Endothelial cell (in vitro differentiated cells): ENCODE measurements at places on chromosomes 11 and 22. TPM values are rescaled to one million over a fixed set of nuclear protein-coding genes. Genes with fewer than 3 reads are reported as not detected.

B4GAT1 gene
- 21.4 TPM for total RNA-seq

USP47 gene
- total RNA-seq = 45.1 TPM

B3GAT1 gene
- 18.2 TPM for total RNA-seq

MYBPC3 gene
- total RNA-seq = not detected

OR10A2 gene
- total RNA-seq = not detected

TTC9C gene
- 38.1 TPM for total RNA-seq

GAS2 gene
- 1.4 TPM for total RNA-seq

MS4A4A gene
- total RNA-seq = not detected

SPTBN2 gene
- 17.1 TPM for total RNA-seq

SLC16A8 gene
- not detected for total RNA-seq

MFRP gene
- total RNA-seq = 0.13 TPM

MMP10 gene
- total RNA-seq = not detected

PHOX2A gene
- not detected for total RNA-seq

BBOX1 gene
- total RNA-seq = not detected

FOSL1 gene
- total RNA-seq = 1.3 TPM

TRPC6 gene
- 0.51 TPM for total RNA-seq

PKDREJ gene
- total RNA-seq = not detected

C11orf52 gene
- total RNA-seq = 2.8 TPM

LINC01488 gene
- not detected for total RNA-seq

MN1 gene
- total RNA-seq = 9.9 TPM

PAFAH1B2 gene
- total RNA-seq = 87.4 TPM

RCOR2 gene
- 9.3 TPM for total RNA-seq

C11orf21 gene
- total RNA-seq = 0.13 TPM

PRODH gene
- 1.8 TPM for total RNA-seq

MB gene
- not detected for total RNA-seq

ARHGAP32 gene
- total RNA-seq = 14.5 TPM

UBQLN3 gene
- total RNA-seq = 1.1 TPM

GAB4 gene
- 0.36 TPM for total RNA-seq

PLEKHA7 gene
- total RNA-seq = 8.2 TPM

CASP5 gene
- total RNA-seq = not detected

OR52A1 gene
- total RNA-seq = 0.03 TPM

CCDC90B gene
- 81.7 TPM for total RNA-seq

OR4D5 gene
- total RNA-seq = not detected

MMP7 gene
- not detected for total RNA-seq

VSTM5 gene
- 0.56 TPM for total RNA-seq

APOL5 gene
- total RNA-seq = not detected

ZP1 gene
- total RNA-seq = not detected
